Fibroblast of lung (primary cell): ENCODE measurements at places on chromosomes 12 and 14. TPM values are rescaled to one million over a fixed set of nuclear protein-coding genes. Genes with fewer than 3 reads are reported as not detected.

DNA sequence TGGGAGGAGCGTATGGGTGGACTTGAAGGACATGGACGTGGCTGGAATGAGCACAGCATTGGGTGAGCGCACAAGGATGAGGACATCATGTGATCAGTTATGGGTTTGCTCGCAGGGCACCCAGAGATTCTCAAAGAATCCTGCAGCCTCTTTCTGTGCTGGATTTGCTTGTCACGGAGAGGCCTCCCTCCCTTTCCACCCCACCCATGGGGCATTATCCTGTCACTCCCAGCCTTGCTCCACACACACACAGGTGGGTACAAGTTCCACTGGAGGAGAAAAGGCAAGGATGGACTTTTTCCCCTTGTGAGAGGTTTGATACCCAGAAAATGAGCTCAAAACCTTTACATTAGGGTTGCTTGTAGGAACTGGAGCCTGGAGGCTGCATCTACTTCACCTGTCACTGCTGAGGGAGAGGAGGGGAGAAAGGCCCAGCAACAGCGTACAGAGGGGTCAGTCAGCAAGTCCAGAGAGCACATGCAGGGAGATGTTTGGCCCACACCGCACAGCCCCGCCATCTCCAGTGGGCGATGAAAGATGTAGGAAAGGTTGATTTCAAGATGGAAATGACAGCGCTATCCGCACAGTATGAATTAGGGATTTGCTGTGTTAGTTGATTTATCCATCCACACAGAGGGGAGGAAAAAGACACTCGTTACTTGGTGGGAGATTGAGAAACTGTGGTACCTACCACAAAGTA is 112.7 kb downstream of the GCH1 start:
- no peak for DNase-seq

DNA sequence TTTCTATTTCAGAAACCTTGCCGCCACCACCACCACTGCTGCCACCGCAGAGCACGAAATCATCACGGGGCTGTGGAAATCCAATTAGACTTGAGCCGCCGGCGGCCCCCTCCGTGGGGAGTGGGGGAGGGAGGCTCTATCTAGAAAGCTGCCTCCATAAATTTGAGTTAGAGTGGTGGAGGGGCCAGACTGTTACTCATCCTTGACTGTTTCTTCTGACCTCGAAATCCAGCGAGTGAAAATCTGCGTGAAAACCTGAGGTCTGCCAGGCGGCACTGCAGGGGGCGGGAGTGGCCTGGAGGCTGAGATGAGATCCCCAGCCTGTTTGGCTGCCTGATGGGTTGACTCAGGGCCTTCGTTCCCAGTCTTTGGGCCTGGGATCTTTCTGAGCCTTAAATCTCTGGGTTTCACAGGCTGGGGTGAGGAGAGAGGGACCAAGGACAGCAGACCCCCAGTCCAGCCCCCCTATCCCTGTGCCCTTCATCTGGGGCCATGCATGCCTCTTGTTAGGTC is 29.9 kb downstream of the TSPAN9 start:
- DNase-seq, result peak; percentile 48

ADGRD1 gene
- polyA plus RNA-seq, result 6.9 and 11.6 TPM in 2 replicates

NTF3 gene
- polyA plus RNA-seq, result 11.2 and 12.5 TPM in 2 replicates

DHH gene
- 0.01 TPM in 2 replicates for polyA plus RNA-seq

DNAH10 gene
- polyA plus RNA-seq, result 0.06 and 0.12 TPM in 2 replicates
